ENCODE measurements at places on chromosomes 5 and 9.

DNA sequence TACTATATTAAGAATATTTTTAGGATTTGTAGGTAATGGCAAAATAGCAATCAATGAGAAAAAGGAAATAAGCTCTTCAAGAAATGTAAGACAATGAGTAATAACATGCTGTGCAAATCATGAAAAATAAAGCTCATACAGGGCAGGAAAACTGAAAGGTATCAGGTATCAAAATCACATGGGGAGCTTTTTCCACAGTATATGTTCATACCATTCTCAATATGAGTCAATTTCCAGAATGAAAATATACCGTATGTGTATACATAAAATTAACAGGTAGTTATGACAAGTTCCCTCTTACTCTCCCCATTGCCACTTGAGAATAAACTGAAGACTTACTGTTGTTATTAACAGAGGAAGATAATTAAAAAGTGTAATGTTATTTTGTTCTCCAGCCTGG, 35.9 kb downstream of the EFCAB9 start:
- DNase-seq: no peak

DNA sequence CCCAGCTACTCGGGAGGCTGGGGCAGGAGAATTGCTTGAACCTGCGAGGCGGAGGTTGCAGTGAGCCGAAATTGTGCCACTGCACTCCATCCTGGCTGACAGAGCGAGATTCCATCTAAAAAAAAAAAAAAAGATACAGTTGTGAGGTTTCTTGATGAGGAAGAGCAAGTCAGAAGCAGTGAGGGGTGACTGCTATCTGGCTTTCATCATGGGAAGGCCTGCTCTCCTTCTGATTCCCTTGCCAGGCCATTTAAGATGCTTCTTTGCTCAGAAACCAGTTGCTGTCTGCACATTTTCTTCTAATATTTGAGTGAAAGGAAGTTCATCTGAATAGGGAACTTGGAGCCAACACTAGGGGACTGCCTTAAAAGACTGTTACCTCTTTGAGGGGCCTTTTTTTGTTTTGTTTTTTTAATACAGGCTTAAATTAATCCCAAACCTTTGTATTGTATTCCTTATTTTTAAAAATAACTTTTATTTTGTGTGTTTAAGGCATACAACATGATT, 201.9 kb downstream of the ARHGAP26 start:
- no peak for DNase-seq

- DNase-seq: no peak
Observed at GRCh38 chr9:134858051-134858841, 22.4 kb upstream of the FCN2 start.

- no peak for DNase-seq
Observed at GRCh38 chr9:122848256-122848943, 20.0 kb upstream of the PDCL start.

Measured in activated naive CD4-positive, alpha-beta T cell (primary cell).